ENCODE measurements at places on chromosomes 13 and 19.
A peak's percentile ranks its signal among the peaks of the same experiment; 100 is the strongest.

DNA sequence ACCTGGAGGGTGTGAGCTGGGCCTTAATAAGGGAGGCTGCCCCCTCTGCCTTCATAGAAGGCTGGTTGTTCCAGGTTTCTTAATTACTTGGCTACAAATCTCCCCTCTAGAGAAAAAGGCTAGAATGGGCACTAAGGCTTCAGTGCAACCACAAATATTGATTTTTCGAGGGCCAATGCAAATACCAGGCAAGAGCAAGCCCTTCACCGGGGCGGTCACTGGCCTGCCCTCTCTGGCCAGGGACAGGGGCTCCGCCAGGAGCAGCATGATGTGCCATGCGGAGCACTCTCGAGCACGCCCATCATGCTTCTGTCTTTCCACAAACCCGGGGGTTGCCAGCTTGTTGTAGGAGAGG, 127.8 kb upstream of the SPACA7 start:
- no peak for DNase-seq

- no peak for DNase-seq
Measured at GRCh38 chr19:3494051-3494450, 6.4 kb downstream of the DOHH start.

GRCh38 chr19:38693380-38694223, 46.2 kb downstream of the ACTN4 start:
- DNase-seq: peak; percentile 64

DNA sequence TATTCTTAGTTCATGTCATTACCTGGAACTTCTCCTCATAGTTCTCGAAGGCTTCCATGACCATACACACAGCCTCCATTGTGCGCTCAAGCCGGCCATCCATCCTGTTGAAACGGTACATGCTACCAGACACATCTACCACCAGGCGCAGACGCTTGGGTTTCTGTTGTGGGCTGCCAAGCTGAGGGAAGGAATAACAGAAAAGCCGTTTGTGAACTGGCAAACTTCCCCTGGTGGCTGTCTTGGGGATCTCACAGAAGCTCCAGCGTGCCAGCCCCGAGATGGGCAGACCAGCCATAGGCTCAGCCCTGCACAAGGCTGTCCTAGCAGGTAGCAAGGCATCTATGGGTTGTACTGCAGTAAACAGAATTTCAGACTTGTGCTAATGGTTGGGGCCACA, 130.1 kb downstream of the RGCC start:
- DNase-seq: no peak

GRCh38 chr13:26186118-26186870, 35.8 kb downstream of the RNF6 start:
- DNase-seq: peak; percentile 87

DNA sequence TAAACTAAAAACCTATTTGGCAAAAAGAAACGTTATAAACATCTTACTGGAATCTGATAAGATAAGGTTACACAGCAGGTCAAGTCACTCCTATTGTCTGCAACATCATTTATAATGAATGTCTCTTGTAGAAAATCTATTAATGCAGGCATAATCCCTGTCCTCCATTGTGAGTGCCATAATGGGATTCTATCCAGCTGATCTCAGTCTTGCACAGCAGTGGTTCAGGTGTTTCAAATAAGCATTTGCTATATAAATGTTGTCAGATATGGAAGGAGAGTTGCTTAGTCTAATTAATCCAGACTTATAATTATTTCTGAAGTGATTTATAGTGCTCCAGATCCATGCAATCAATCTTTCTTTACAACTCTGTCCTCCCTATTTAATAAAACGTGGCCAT, 186.5 kb upstream of the ATXN8OS start:
- DNase-seq: no peak

DNA sequence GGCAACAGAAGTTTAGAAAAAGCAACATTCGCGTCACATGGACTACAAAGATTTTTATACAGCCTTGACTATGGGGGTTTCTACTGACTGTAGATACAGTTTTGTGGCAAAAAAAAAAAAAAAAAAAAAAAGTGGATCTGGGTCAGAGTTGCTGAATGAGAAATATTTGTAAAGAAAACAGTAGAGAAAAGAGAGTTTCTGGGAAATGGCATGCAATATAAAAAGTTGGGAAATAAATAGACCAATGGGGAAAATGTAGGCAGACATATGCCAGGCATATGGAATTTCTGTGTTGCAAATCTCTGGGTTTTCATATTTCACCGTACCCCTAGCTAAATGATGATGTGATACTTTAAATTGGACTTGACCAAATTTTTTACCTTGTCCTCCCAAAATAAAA, 315.3 kb downstream of the EFNB2 start:
- DNase-seq: no peak

- DNase-seq: no peak
Measured at GRCh38 chr13:28349371-28349770, 145.6 kb downstream of the FLT1 start.

DNA sequence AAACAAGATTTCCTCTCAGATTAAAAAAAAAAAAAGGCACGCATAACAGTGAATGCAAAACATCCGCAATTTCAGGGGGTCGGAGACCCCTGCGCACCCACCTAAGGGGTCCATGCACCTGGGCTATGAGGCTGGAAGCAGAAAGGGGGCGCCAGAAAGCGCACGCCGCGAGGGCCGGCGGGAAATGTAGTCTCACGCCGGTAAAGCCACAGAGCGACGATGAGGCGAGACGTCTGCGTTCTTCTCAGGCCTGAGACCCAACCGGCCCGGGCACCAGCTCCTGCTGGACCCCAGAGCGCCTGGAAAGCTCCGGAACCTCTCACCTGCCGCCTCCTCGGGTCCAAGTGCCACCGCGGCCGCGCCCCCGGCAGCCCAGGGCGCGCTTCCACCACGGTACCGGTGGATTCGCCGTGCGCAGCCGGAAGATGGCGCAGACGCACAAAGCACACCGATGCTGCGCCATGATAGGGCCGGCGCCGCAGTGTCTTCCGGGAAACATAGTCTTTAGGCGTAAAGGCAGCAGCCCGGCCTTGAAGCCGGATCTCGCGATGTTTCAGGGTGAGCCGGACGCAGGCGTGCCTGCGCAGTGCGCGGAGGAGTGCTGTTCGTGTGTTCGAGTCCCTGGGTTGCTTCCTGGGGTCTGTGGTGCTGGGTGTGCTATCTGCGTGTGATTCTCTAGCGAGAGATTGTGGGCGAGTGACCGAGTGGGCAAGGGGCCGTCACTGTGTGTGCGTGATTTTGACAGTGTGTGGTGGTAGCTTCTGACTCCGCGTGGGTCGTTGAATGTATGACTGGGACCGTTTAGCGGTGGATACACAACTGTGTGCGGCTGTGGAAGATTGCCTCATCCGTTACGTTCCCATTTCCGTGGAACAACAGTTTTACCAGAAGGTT, at the start of gene ZNF582:
Gene ZNF582, minus strand, starts transcription at position 416 of the 894 bp plus-strand sequence. CDS start 1,782 bp downstream, outside the sequence.
- peak; percentile 93 for DNase-seq

- DNase-seq: no peak
Measured at GRCh38 chr13:43289470-43290255, 266.3 kb downstream of the DNAJC15 start.

- DNase-seq: no peak
Measured at GRCh38 chr13:22644941-22645340, 535.8 kb upstream of the SGCG start.

DNA sequence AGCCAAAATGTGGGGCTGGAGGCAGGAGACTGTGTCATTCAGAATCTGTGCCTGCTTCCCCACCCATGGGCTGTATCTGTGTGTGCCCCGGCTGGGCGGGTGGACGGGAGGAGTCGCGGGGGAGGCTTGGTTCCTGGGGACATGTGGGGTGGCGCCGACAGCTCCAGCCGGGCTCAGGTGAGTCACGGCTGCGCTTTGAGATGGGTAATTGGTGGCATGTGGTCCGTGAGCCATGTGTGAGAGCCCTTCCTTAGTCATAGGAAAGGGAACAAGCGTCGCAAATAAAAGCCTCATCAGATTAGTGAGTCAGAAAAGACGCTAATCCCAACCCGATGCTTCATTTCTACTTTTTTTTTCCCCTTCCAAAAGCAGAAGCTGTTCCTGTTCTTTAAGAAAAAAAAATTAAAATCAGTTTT, 118.6 kb upstream of the ZNF536 start:
- no peak for DNase-seq

- DNase-seq: no peak
Measured at GRCh38 chr19:4939466-4939865, 29.4 kb upstream of the KDM4B start.

GRCh38 chr19:57900311-57900710, 11.5 kb upstream of the ZNF814 start:
- no peak for DNase-seq

GRCh38 chr13:21240586-21240985, 64.1 kb downstream of the MRPL57 start:
- no peak for DNase-seq

DNA sequence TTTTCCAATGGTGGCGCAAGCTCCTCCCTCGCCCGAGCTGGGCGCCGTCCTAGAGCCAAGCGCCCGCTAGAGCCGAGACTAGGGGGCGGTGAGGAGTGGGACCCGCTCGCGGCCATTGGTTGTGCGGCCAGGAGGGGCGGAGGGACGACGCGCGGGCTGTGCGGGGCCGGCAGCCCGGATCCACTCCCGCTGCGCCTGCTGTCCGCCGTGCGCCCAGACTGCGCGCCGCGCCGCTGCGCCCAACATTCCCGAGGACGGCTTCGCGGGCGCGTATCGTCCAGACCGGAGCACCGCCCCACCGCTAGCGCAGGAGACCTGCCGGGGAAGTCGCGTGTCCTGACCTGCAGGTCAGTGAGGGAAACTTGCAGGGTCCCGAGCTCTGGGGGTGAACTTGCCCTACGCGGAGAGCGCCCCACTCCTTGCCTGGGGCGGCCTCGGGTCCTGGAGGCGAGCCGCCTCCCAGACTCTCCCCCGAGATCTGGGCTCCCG, at the start of gene SERTM1:
Gene SERTM1, plus strand, starts transcription at position 183 of the 489 bp plus-strand sequence. CDS start 21,059 bp downstream, outside the sequence.
- no peak for DNase-seq

DNA sequence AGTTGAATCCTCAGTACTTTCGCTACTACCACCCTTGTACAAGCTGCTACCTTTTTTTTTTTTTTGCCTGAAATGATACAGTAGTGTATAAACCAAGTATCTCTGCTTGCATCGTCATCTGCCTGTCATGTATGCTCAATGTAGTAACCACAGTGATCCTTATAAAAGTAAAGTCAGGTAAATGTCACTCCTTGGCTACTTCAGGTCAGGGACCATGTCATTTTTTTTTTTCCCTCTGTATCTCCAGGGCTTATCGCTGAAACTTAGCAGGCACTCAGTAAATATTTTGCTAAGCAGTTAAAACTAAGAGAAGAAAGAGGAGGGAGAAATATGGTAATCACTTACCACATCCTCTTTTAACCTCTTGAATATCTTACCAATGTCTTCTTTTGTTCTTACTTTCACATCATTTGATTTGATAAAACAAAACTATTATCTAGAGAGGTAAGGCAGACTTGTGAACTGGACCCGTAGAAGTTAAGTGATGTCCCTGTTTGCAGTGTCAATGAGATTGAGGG, 96.8 kb upstream of the KLF12 start:
- no peak for DNase-seq

DNA sequence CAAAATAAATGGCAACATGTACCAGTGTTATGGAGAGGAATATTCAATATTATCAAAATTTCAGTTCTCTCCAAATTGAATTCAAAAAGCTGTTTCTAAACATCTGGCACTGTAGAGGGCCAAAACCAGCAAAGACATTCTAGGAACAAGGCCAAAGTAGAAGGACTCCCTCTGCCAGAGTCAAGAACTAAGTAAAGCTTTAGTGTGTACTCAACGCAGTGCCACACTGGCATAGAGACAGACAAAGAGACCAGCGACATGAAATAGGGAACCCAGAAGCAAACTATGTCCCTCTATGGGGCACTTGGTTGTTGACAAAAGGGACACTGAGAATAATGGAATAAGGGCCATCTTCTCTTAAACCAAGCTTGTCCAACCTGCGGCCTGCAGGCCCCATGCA, 15.6 kb downstream of the SCGB2B2 start:
- DNase-seq: no peak

GRCh38 chr19:7562646-7563393, 27.3 kb downstream of the PNPLA6 start:
- DNase-seq: peak; percentile 11

GRCh38 chr13:110036060-110036459, 249.7 kb upstream of the IRS2 start:
- DNase-seq: no peak

DNA sequence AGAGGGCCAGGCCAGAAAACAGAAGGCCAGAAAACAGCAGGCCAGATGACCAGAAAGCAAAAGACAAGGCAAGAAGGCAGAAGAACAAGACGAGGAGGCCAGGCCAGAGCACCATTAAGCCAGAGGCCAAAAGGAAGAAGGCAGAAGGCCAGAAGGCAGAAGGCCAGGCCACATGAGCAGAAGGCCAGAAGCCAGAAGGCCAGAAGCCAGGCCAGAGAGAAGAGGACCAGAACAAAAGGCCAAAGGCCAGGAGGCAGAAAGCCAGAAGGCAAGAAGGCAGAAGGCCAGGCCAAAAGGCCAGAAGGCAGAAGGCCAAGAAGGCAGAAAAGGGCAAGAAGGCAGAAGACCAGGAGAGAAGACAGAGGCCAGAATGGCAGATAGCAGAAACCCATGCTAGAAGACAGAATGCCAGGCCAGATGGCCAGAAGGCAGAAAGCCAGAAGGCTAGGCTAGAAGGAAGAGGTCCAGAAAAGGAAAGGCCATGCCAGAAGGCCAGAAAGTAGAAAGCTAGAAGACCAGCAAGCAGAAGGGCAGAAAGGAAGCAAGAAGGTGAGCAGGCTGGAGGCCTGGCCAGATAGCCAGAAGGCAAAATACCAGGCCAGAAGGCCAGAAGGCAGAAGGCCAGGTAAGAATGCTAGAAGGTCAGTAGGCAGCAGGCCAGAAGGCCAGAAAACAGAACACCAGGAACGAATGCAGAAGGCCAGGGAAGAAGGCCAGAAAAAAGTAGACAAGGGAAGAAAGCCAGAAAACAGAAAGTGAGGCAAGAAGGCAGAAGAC, 187.6 kb downstream of the TUBA3C start:
- DNase-seq: no peak

DNA sequence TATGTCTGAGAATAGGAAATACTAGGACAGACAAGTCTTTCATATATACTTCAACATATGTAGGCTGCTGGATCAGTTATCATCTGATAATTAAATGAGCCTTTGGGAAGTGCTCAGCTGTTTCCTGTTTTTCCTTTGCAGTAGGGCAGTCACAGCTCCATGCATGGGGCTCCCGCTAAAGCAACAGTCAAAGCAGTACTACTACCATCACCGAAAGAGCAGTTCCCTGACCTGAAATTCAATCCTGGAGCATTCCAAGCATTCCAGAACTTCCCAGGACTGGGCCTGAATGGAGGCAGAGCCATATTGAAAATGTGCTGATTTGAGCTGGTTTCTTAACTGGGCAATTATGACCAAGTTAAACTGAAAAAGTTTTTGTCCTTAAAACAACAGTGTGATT, 20.5 kb downstream of the MICU2 start:
- no peak for DNase-seq

DNA sequence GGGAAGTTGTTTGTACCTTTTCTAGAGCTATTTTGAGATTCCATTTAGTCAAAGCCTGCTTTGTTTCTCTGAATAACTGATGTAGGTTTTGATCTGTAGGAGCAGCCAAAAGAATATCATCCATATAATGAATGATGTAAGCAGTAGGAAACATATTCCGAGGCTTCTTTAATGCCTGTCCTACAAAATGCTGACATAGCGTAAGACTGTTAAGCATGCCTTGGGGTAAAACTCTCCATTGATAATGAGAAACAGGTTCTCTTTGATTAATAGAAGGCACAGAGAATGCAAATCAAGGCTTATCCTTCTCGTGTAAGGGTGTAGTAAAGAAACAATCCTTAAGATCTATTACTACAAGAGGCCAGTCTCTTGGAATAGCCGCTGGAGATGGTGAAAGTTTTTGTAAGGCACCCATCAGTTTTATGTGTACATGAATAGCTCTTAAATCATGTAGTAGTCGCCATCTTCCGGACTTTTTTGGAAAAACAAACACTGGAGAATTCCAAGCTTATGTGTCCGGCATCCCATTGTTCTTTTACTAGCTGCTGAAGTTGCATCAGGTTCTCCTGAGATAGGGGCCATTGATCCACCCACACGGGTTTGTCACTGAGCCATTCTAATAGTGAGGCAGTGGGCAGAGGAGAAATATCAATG, 13.5 kb downstream of the FPR3 start:
- no peak for DNase-seq

Data from GM10248 (cell line).